ENCODE measurements at places on chromosomes 11 and 22.

DNA sequence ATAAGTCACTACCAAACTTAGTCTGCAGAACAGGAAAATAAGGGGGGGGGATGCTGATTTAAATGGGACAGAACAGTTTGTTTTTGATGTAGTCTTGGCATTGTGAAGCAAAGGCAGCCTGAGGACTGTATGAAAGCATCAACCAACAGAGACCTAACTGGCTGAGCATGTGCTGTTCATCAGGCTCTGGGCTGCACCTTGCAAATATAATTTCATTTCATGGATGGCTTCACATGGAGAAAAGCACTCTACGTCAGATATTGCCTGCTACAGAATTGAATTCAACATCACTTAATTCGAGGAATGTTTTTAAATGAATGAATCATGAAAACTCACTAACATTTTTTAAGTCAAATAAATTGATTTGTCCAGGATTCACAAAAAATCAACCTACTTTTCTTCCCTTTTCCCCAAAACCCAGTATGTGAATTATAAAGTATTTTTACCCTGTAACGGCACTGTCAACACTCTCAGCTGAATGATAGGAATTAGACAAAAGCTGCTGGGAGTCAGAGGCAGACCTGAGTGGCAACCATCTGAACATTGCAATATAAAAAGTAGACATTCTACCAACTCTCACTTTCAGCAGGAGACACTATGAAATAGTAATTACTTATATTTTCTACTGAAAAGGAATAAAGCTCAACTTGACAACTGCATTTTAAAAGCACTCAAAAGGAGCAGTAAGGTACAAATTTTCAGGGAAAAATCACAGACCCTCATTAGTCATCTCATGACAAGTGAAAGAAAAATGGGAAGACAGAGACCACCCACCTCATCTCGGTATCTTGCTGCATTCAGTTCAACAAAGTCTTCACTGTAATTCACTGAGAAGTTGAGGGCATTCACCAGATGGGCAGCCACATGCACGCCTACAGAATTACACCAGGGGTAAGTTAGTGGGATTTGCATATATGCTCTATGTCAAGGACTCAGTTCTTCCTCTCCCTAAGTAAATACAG, 47.5 kb downstream of the NOX4 start:
- DNase-seq = peak; percentile 13

DNA sequence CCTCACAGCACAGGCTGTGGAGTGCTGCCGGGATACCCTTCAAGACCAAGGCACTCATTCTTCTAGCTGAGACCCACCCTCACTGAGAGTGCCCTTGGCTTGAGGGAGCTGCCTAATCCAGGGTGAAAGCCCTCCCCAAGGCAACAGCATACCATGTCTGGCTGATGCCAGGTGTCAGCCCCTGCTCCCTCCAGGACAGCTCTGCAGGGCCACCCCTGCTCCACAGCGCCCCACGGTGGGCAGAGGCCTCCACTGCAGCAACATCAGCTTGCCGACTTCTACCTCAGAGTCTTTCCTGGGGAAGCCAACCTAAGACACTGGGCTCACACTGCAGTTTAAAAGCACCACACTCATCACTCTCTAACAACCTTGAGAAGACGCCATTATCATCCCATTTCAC, 29.0 kb downstream of the TTLL1 start:
- peak; percentile 73 for DNase-seq

DNA sequence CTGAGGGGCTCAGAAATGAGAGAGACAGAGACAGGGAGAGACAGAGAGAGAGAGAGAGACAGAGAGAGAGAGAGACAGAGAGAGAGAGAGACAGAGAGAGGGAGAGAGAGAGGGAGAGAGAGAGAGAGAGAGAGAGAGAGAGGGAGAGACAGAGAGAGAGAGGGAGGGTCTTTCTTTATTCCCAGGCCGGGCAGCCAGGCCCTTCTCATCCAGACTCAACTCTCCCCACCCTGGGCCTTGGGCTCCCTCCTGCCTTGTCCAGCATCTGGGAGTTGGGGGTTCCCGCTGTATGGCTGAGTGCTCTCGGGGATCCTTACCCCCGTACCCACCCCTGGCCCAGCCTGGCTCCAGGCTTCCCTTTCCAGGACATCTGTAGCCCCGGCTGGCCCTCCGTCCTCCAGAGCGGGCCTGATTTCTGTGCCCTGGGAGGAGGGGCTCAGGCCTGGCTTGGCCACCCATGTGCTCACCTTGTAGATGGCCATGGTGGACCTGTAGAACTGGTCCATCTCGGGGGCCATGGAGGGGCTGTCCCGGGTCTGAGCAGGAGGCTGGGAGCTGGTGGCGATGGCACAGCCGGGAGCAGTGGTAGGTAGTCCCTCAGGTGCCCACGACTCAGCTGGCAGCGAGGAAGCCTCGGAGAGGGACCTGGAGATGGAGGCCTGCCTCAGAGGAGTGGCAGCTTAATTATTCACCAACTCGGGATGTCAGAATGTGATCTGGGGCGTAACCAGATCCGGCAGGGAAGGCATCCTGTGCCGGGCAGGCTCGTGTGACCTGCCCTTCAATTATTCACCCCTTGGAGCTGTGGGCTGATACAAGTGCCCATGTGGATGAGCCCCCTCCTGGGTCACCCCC, at the start of gene BAIAP2L2:
Gene BAIAP2L2, minus strand, starts transcription at position 677 of the 855 bp plus-strand sequence. Its CDS starts 159 bp downstream, at position 518.
- DNase-seq = no peak

DNA sequence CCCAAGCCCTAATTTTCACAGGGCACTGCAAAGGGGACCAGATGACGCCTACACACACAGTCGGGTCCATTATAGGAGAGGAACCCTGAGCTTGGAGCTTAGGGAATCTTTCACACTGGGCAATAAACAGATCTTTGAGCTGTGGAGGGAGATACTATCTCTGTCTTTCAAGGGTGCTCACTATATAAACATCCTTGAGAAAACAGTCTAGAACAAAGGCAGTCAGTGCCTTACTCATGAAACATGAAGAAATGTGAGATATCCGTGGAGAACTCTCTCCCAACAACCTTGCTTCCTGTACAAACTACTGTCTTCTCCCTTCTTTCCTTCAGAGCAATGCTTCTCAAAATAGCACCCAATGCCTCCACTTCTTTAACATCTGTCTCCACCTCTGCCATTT, 109.0 kb upstream of the APOA1 start:
- no peak for DNase-seq

DNA sequence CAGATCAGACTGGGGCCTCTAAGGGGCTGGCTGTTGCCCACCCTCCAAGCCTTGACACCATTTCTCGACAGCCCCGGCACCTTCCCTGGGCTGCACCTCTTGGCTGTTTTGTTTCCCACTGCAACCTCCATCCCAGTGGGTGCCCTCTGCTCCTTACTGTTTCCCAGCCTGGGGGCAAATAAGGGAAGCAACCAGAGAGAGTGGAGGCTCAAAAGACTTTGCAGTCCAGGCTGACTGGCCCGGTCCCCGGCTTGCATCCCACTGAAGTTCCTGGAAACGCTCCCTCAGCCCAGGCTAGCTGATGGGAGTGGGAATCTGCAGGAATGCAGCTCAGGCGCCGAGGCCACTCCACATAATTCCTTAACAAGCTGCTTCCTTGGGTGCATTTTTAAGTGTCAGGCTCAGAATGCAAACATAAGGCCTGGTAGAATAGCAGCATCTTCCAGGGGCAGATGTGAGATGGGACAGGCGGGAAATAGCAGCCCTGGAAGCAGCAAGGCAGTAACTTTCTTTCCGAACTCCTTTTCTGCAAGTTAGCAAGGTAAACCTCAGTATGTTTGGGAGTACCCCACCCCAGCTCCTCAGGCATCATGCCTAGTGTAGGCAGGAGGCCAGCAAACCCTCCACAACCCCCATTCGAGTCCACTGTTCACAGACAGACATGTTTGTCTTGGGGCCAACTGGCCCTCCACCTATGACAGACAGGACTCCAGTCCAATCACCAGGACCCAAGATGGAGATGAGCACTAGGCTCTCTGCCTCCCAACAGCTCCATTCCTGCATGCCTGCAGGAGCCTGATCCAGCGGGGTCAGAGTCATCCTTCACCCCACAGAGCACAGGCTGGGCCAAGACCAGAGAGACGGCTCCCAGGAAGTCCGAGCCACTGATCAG, 39.3 kb downstream of the RPL27A start:
- no peak for DNase-seq

- DNase-seq = no peak
Measured at GRCh38 chr22:24523873-24524272, 28.7 kb downstream of the UPB1 start.

GRCh38 chr11:121645596-121645995, 192.8 kb upstream of the SORL1-AS1 start:
- no peak for DNase-seq

DNA sequence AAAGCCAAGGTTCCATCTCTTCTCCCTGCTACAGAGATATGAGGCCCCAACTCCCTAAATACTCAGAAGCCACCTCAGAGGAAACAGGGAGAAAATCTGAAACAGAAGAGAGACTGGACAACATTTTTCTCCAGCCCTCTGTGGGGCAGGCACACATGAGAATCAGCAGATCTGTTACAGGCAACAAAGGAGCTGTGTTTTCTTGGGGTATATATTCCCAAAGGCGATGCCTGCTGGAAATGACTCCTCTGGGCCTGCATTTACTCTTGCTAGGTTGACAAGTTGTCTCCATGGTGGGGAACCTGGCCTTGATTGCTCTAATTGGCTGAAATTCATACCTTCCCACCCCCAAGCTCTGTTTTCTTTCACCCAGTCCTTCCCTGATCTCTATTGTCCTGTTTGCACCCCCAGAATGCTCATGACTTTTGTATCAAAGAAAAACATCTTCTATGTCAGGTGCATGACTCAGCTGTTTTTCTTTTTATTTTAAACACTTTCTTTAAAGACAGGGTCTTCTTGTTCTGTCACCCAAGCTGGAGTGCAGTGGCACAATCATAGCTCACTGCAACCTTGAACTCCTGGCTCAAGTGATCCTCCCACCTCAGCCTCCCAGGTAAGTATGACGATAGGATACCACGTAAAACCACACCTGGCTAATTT, 23.5 kb upstream of the P2RY6 start:
- DNase-seq = no peak

- no peak for DNase-seq
Measured at GRCh38 chr22:20226077-20226716, 41.9 kb downstream of the RTN4R start.

DNA sequence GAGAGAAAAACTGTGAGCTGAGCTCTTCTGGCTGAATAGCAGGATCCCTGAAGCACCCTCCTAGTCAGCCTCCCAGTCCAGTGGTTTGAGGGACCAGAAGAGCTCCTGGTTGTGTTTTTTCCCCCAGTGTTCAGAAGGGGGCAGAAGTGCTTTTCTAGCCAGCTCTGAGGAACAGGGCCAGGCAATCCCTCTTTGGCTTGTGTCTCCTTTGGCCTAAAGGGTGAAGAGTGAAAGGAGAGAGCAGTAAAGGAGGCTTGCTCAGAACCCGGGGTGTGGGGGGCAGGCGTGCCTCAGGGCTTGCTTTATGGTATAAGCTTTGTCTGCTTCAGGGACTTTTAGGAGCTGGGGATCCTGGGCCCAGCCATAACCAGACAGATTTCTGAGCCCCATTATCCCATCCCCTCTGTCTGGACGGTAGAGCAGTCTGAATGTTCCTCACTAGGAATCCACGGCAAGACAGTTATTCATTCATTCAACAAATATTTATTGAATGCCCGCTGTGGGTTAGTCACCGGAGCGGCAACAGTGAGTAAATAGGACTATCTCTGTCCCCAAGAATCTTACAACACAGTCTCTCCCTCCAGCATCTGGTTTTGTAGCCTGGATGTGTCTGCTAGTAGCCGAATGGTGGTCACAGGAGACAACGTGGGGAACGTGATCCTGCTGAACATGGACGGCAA, 14.5 kb downstream of the ACP2 start:
- no peak for DNase-seq

DNA sequence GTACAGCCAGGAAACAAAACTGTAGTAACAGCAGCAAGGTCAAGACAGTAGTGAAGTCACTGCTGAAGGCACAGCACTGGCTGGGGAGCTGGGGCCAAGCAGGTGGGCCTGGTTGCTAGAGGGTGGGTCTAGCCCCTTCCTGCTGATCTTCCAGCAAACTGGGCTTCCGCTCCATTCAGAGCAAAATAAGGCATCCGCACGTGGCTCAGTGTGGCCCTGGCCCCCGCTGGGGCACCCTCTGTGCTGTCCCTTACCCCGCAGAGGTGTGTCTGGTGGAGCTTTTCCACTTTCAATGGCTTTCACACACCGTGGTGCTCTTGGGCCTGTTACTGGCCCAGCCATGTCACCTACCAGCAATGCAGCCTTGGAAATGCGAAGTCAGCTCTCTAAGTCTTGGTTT, 162.4 kb upstream of the B3GAT1 start:
- no peak for DNase-seq

GRCh38 chr22:49090853-49091135, 736.9 kb downstream of the BRD1 start:
- no peak for DNase-seq

GRCh38 chr22:29195118-29195963, 10.4 kb upstream of the EMID1 start:
- DNase-seq = no peak

DNA sequence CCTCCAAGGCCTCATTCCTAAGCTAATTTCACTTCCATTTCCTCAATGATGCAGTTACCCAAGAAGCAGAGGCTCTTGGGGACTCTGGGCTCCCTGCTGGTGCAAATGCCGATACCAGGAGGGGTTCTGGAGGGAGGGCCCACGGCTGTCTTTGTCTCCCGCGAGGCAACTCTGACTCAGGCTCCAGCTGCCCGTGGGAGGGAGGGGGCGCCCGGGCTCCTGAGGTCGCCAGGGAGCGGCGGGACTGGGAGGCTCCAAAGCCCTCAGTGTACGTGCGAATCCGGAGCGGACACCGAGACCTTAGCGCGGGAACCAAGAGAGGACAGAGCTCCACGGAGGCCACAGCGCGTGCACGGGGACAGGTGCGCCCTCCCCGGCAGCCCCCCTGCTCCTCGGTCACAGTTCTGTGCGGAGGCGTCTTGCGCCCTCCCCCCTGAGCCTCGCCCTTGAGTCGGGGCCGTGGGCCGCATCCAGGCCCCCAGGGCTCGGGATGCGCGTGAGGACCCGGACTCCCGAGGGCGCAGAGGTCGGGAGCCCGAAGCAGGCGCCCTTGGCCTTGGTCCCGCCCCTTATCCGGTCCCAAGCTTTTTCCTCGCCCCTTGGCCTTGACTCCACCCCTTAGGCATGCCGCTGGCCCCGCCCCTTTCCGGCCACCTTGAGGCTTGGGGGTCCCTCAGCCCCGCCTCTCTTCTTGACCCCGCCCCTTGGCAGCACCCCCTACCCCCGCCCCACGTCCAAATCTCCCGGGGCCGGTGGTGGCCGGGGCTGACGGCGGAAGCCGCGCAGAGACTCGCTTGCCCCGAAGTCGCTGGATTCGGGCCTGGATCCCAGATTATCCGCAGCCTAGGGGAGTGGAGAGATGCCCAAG, 4.7 kb upstream of the SHISA8 start:
- peak; percentile 61 for DNase-seq

- no peak for DNase-seq
Measured at GRCh38 chr11:64259533-64260067, 8.3 kb downstream of the PLCB3 start.

GRCh38 chr11:8809939-8810539, 101.0 kb upstream of the AKIP1 start:
- DNase-seq = no peak

DNA sequence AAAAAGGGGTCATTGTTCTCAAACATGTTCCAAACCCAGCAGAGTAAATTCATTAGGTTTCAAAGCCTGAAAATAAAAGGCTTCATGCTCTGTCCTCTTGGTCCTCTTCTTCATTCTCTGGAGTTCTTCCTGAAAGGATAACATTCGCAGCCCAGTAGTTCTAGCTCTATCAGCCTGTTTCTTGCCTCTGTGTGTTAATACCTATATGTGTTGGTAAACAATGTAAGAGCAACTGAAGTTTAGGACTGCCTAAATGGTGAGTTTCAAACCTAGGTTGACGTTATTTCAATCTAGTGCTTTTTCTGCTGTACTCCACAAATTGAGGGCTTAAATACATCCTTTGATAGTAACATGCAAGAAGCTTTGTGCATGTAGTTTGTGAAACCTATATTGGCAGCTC, 9.4 kb downstream of the AASDHPPT start:
- DNase-seq = no peak

- peak; percentile 77 for DNase-seq
Measured at GRCh38 chr11:65506772-65507505, 8.1 kb downstream of the MALAT1 start.

All from NCI-H524 (cell line).